Inflammatory macrophage treated with lipopolysaccharide for 4 hours (primary cell): ENCODE measurements at places on chromosomes 2 and 18.

DNA sequence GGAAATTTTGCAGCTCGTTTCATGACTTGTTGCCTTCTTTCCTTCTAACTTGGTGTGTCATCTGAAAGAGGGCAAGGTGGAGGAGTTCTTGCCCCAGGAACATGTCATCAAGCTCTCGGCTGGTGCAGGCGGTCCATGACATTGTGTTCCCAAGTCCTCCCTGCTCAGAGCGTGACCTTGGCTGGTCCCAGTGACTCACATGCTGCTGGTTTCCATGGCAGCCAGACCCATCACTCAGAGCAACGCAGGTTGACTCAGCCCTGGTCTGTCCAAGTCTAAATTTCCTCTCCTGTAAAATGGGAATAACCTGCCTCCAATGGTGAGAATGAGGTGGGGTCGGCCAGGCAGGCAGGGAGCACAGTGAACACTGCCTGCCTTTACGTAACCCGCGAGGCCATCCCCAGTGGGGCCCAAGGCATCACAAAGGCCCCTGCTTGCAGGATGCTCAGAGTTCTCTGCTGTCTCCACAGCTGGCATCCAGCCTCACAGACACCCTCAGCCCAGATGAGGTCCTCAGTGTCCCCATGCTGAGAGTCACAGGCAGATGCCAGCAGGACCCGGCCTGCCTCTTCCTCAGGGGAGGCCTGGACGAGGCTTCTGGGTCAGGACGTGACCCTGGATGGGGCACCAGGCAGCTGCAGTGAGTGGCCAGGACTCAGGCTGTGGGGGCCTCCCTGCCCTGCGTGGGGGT, 143.7 kb downstream of the TPO start:
- no peak for DNase-seq

DNA sequence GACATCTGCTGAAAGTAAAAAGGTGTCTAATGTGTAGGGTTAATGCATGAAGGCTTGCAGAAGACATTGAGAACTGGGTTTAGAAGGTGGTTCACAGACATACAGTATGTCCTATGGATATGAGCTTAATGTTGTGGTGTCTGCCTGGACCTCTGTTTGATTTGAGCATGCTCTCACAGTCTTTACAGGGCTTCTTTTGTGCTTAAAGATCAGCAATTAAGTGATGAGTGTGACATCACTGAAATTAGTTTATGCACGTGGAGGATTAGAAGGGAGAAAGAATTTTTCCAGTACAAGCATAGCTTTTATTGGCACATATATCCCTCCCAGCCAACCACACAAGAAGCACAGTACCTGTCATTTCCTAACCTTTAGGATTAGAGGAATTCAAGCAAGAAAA, 367.5 kb upstream of the RAB12 start:
- DNase-seq = no peak

DNA sequence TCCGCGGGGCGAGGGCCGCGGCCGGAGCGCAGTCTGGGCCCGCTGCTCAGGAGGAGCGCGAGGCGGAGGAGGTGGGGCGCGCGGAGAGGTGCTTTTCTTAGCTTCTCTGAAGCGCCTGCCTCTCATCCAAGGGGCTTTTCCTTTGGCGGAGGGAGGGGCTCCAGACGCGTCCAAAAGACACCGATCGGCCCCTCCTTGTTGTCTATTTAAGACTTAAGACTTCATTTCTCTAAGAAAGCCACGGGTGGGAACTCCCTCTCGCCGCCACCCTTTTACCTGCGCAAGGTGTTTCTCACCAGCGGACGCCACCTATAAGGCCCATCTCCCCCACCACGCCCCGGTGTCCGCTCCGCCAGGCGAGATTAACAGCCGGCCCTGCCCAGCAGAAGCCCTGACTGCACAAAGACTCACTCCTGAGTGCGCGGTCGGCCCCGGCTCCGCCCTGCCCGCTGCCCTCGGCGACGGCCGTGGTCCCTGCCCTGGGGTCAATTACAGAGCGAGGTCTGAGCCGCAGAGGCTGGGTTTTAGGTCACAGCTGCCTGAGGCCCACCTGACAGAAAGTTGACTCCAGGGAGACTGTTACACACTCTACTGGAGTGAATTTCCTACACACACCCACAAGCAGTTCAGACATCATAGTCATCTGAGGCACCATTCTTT, at the start of gene DSC2:
DSC2 (minus strand) TSS at position 397 of the 660 bp plus-strand sequence. CDS start 450 bp downstream, outside the sequence.
- DNase-seq = no peak

GRCh38 chr2:131042148-131042775, 51.0 kb downstream of the FAM168B start:
- DNase-seq = no peak

- no peak for DNase-seq
These were observed 18.1 kb downstream of the TIMM21 start for GRCh38 chr18:74166386-74166785.

DNA sequence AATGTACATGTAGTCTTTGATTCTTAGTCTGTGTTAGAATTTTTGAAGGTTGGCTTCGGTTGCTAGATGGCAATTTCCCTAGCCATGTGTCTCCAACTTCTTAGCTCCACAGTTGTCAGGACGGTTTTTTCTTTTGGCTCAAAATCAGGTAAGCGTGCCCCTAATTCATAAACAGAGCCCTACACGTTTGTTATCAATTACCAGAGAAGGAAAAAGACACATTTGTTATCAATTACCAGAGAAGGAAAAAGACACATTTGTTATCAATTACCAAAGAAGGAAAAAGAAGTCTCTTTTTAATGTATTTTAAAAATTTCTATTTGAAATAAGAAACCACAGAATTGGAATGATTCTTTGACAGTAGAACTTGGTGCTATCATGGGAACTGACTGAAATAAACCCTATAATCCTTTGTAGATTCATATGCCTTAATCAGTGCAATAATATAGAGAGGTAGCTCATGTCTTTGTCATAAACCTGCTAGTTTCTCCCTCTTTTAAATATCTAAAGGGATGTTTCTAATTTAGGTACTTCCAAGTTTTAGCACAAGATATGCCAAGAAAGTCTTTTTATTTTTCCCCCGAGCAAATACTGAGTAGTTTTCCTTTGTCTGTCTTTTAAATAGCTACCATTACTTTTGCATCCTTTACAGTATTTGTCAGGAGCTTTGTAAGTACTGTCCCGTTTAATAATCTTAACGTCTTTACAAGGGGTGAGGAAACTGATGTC, 35.9 kb downstream of the CAMKMT start:
- DNase-seq = no peak

DNA sequence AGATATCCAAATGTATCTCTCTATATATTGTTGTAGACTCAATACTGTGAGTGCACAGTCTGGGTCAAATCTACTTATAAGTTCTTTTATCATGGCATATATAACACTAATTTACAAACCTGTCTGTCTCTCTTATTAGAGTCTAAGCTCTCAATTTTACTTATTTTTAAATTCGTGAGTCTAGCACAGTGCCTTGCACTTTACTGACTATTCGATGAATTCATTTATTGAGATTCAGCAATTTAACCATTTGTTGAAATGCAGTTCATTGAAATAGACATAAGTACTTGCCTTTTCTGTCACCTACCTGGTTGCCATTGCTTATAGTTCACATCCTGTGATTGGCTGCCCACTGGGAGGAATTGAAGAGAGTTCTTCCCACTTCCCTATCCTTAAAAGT, 10.3 kb upstream of the ALS2 start:
- no peak for DNase-seq

DNA sequence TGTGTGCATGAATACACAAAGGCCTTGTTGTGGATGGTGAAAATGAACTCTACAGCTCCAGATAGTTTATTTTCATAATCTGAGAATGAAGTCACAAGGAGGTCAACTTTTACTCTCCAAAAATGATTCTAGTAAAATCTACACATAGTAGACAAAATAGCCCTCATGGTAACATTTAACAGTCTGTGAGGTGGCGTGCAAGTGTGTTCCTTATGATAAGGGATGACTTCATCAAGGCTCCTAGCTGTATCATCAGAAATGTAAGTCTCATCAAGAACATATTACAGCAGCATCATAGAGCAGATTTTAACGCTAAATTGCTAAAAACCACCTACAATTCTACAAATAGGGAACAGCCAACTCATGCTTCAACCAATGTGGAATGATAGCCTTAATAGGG, 72.3 kb upstream of the RIOK3 start:
- DNase-seq = no peak

DNA sequence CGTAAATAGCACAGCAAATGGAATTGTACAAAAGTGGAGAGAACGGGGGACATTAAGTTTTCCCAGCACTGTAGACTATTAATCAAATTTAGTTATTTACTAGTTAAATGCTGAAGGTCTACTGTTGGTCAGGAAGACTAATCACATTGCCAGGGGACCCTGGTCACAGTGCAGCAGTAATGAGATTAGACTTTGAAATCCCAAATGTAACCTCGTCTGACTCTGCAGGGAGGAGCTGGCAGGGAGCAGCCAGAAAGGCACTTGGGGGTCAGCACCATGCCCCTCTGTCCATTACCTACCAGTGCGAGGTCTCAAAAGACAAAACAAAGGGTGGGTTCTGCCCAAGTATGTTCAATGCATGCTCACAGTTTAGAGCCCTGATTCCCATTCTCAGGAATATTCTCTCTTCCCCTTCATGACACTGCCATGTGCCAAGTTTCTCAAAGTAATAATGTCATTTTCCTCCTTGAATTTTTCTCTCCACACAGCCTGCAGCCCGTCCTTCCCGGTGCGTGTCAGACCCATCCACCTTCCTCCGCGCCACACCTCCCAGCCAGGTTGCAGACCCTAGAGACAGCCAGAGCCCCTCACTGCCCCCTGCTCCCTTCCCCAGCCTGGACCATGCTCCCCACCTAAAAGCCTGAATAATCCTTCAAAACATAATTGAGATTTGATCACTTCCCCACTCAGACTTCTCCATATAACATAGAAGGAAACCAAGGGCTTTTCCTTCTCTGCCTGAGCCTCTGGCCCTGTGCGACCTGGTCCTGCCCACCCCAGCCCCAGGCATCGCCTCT, 52.5 kb downstream of the TMEM18 start:
- DNase-seq = no peak

GRCh38 chr2:9722451-9722850, 91.7 kb upstream of the YWHAQ start:
- peak; percentile 20 for DNase-seq

GRCh38 chr2:128403814-128404708, 85.4 kb upstream of the HS6ST1 start:
- no peak for DNase-seq

DNA sequence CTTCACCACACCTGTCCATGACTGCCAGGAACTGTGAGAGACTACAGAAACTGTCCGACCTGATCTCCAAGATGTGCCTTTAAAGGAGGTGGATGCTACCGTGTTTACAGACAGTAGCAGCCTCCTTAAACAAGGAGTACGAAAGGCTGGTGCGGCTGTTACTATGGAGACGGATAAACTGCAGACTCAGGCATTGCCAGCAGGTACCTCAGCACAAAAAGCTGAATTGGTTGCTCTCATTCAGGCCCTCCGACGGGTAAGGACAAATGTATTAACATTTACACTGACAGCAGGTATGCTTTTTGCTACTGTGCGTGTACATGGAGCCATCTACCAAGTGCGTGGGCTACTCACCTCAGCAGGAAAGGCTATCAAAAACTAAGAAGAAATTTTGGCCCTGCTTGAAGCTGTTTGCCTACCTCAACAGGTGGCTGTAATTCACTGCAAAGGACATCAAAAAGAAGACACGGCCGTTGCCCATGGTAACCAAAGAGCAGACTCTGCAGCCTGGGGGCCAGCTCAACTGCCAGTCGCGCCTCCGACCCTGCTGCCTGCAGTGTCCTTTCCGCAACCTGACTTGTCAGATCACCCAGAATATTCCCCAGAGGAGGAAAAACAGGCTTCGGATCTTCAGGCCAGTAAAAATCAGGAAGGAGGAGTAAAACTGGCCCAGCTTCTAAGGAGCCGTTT, 30.9 kb downstream of the SKA1 start:
- no peak for DNase-seq

GRCh38 chr2:172083628-172084394, 1.5 kb upstream of the DLX1 start:
- DNase-seq = no peak
